ENCODE measurements at places on chromosomes 7 and 10.

GRCh38 chr7:120373174-120373573, 100.2 kb downstream of the KCND2 start:
- no peak for DNase-seq

DNA sequence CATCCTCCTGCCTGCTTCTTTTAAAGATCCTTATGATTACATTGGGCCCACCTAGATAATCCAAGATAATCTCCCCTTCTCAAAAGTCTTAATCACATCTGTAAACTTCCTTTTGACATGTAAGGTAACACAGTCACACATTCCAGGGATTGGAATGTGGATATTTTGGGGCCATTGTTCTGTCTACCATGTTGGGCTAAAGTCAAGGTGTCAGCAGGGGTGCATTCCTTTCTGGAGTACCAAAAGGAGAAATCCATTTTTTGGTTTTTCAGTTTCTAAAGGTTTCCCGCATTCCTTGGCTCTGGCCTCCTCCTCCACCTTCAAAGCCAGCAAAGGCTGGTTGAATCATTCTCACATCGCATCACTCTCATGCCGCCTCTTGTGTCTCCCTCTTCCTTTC, 197.6 kb upstream of the NFE2L3 start:
- DNase-seq: no peak

DNA sequence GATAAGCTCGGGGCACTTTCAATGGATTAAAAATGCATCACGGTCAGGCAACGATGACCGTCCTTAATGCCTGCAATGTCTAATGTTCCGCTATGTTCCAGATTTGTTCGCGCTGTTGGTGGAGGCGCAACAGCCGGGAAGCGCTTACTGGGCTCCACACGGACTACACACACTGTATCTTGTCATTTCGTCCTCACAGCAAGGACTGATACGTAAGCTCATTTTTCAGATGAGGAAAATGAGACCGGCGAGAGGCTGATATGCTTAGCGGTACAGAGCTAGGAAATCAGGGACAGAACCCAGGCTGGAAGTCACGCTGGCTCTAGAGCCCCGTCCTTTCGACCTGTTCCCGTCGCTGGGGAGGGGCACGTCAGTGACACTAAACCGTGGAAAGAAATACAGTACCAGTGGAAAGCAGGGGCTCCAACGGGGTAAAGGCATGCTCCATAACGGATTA, 670 bp downstream of the TPK1 start:
- DNase-seq: no peak

DNA sequence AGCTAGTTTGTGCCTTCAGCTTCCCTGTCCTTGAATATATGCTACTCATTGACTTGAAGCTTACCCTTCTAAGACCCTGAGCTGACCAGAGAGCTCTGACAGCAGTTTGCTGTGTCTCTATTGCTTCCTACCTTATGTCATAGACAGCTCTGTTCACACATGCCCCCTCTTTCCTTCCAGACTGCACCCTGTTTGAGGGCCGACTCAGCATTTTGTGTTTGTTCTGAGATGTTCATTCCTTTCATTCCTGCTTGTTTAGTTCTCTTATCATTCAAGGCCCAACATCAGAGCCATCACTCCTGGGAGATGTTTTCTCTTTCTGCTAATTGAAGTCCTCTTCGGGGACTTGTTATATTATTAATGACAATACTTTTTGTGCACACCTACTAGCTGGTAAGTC, 518.9 kb downstream of the LRMDA start:
- no peak for DNase-seq

GRCh38 chr7:38525857-38526256, 105.3 kb downstream of the AMPH start:
- no peak for DNase-seq

- no peak for DNase-seq
These were observed 70.2 kb upstream of the PODXL start for GRCh38 chr7:131626643-131627042.

DNA sequence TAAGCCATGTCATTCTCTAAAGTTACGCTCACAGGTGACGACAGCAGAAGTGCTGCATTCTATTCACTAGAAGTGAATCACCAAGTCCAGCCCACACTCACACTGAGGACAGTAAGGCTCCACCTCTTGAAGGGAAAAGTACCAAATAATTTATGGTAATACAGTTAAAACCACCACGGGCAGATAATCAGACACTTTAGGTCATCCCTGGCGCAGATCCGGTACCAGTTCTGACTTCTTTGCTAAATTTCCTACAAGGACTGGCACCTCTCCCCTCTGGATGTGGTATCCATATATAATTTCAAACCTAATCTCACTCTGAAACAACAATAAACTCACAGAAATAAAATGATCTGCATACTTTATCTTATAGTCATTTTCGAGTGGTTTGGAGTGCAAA, 954.7 kb upstream of the GHITM start:
- DNase-seq: no peak

All from GM19239 (cell line).